ENCODE measurements at places on chromosomes 12 and 14. TPM values are rescaled to one million over a fixed set of nuclear protein-coding genes. Genes with fewer than 3 reads are reported as not detected.
A peak's percentile ranks its signal among the peaks of the same experiment; 100 is the strongest.

GRCh38 chr14:71478542-71478941 lies 453.7 kb upstream of the RGS6 start:
- no peak for DNase-seq

- DNase-seq: no peak
Measured at GRCh38 chr12:131869871-131870418, 24.5 kb upstream of the ULK1 start.

GRCh38 chr12:98845957-98846356 lies 200.9 kb downstream of the APAF1 start:
- no peak for DNase-seq

DNA sequence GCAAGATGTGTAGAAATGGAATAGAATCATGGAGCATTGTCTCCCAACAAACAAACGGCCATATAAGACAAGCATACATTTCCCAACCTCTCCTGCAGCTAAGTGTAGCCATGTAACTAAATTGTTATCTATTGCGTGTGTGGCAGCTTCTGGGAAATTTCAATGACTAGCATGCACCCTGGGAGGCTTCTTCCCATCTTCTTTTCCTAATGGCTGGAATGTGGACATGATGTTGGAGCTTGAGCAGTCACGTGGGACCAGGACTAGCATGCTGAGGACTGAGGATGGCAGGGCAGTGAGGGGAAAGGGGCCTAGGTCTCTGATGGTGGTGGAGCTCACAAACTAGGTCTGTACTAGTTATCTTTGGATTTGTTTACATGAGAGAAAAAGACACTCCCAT lies 21.7 kb upstream of the CTDSP2 start:
- no peak for DNase-seq

DNA sequence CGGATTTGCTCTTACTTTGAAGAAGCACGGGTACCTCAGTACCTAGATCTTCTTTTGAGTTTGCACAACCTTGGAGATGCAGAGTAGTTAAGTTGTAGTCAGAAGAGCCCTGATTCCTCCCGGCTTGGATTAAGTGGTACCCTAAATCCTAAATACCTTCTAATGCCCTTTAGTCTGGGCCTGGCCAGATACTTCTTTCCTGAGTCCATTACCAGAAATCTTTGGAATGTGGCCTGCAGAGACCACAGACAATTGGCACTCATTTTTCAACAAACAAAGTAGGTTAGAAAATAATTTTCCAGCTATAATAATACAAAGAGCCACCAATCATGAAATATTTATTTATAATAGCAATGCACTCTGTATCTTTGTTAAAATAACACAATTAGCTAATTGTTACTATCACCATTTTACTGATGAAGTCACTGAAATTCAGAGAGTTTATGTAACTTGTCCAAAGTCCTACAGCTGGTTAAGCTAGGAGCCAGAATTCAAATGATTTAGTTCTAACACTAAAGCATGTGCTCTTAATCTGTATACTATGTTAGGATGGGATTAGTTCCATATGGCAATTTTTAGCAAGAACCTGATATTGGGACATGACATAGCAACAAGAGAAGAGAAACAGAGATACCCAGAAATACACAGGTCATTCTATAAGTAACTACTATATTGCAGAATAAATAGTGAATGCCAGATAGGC lies 132.1 kb upstream of the PDZRN4 start:
- no peak for DNase-seq

GRCh38 chr14:35400648-35401421 lies 3.7 kb downstream of the NFKBIA start:
- no peak for DNase-seq

- peak; percentile 84 for DNase-seq
Measured at GRCh38 chr12:123237646-123238329, 4.6 kb downstream of the MTRFR start.

GRCh38 chr14:96281486-96281885 lies 25.5 kb downstream of the BDKRB1 start:
- DNase-seq: no peak

DNA sequence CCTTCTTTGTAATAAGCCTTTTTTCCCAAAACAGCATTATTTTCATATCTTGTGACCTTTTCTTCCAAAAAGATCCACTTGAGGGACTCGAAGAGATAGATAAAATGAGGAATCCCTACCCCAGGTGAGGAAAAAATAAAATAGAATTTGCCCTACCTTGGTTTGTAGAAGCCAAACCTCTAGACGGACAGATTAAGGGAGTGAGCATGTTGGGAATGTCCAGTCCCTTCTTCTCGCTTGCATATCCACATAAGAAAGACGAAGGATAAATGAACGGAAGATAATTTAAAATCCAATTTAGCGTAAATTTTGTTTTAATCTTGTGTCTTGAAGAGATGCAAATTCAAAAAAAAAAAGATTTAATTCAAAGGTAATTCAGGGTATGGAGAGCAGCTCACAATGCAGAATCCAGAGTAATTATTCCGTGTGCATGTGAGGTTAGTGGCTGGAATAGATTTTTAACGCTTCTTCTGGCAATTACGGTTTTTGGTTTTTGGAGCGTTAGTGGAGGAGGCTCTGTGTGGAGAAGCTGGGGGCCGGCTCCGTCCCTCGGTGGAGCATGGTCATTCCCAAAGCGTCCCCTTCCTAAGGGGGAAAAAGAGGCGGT lies 1.5 kb downstream of the GRIN2B start:
- no peak for DNase-seq

DNA sequence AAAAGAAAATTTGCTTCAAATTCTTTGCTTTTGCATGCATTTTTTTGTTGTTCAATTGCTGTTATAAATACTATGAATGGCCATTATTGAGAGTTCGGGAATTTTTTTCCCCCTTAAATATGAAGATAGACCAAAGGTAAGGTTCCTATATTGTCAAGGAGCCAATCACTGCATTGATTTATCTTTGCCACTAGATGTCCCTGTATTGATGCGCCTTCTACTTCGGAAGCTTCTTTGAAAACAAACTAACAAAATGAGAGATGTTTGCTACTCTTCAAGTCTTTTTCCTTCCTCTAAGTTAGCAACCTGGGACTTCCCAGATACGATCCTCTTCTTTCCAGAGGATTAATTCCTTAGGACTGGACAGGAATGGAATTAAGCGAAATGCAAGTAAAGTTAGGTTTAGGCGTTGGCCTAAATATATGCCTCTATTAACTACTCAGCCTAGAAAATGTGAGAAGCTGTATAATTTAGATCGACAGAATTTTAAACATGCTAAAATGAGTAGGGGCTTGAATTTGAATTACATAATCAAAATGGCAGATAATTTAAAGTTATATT lies 318.1 kb downstream of the AEBP2 start:
- DNase-seq: no peak

DNA sequence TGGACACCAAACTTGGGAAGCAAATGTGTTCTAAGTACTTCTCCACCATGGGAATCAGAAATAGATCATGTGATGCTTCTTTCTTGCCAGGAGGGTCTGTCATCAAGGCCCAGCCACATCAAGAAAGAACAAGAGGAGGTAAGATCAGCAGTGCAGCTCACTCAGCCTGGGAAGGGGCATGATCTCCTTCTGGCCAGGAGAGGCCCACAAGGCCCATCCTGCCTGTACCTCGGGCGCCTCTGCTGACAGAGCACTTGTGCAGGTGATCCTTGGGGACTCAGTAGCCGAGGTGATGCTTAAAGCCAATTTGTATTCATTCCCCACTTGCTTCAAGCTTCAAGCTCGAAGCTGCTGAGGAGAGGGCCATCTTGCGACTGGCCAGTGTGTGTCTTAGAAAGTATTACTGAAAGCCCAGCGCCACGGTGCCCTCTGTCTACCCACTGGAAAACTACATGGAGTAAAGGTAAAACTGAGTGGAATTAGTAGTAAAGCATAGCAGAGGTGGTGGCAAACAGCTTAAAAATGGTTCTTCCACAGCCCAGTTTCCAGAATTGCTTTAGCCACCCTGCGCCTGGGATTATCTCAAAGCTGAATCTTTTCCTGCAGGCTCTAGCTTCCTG lies 26.2 kb downstream of the RTRAF start:
- no peak for DNase-seq

GALNT8 gene
- total RNA-seq: 6.9 TPM

Measured in aorta (tissue), 5 donors.